ENCODE measurements at places on chromosomes 4 and X. TPM values are rescaled to one million over a fixed set of nuclear protein-coding genes. Genes with fewer than 3 reads are reported as not detected.

IL13RA1 gene
- total RNA-seq: 57.8 TPM

SYP gene
- 0.08 TPM for total RNA-seq

COL4A5 gene
- total RNA-seq: 62.7 TPM

TKTL2 gene
- total RNA-seq: not detected

TCEAL6 gene
- total RNA-seq: not detected

TGIF2LX gene
- total RNA-seq: not detected

CBR4 gene
- total RNA-seq: 10.9 TPM

BEX2 gene
- 0.23 TPM for total RNA-seq

SPATA4 gene
- total RNA-seq: 0.15 TPM

FAT1 gene
- 434 TPM for total RNA-seq

SMPX gene
- total RNA-seq: not detected

ARHGEF38 gene
- total RNA-seq: not detected

OCRL gene
- 10.9 TPM for total RNA-seq

CYLC1 gene
- total RNA-seq: not detected

MRPL1 gene
- total RNA-seq: 16.7 TPM

NPFFR2 gene
- not detected for total RNA-seq

VEGFC gene
- total RNA-seq: 27.3 TPM
